Muscle of back (tissue), 13 donors: ENCODE measurements at places on chromosomes 2 and 18. TPM values are rescaled to one million over a fixed set of nuclear protein-coding genes. Genes with fewer than 3 reads are reported as not detected.

- DNase-seq: no peak
Measured at GRCh38 chr18:78776706-78777285, 202.8 kb upstream of the SALL3 start.

DNA sequence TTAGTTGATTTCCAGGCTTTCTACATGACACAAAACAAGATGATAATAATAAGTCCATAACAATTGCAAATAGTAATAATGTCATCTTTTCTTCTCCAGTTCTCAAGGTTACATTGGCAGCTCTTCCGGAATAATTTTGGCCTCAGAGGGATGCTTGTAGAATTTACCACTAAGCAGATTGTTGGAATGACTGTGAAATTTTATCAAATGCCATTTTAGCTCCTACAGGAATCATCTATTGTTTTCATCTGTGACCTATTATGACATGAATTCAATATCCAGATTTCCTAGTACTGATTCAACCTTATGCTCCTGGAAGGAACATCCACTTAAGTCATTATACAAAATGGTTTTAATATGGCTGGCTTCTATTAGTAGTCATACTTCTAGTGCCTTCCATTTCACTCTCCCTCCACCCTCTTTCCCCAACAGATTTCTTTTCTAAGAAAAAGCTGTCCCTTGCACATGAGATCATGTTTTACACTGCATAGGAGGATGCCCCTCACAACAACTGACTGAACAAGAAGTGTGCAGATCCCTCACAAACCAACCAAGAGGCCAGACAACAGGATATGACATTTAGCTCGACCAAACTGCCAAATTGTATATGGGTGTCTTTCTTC, 200.0 kb downstream of the DNER start:
- DNase-seq: peak; percentile 81

DNA sequence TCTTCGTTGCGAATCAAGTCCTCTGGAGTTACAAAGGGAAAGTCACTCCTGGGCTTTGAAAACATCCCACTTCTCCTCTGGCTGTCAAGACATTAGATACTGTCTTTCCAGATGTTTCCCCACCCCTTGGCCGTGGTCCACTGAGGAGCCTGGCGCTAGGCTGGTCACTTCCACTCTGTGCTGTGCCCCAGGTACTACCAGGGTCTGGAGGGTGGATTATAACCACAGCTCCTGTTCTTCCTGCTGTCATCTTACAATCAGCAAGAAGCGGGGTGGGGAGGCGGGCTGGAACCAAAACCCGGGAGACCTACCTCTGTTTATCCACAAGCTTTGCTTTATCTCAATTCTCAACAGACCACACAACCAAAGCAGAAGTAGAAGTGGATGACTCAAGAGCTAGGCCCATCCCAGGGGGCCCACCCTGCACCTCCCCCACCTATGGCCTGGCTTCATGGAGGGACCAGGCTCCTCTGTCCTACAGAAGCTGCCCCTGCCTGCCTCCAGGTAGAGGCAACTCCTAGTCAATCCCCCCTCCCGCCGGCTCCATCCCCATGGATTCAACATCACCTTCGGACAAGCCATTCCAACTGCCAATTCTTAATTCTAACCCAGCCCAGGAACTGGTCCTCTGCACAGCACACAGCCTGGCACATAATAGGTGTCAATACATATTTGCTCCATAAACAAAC, 17.8 kb downstream of the SMAD7 start:
- no peak for DNase-seq

- DNase-seq: peak; percentile 80
Measured at GRCh38 chr2:54176577-54176976, 61.2 kb downstream of the ACYP2 start.

The TRIM43 gene
- polyA plus RNA-seq: 0.11 TPM

DNA sequence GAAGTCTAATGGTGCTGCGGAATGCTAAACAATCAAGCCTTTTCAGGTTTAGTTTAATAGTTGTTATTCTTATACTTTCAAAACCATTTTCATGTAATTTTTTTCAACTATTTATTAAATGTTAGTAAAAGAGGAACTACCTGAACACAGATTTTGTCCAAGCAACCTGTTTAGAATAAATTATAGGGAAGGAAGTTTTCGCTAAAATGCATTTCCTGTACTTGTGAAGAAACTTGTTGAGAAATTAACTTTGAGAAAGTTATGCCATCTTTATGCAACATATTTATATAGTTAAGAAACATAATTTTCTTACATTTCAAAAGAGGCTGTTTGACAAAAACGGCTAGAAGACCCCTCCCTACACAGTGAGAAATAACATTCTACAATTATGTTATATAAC, 16.6 kb downstream of the MAP4K4 start:
- no peak for DNase-seq

DNA sequence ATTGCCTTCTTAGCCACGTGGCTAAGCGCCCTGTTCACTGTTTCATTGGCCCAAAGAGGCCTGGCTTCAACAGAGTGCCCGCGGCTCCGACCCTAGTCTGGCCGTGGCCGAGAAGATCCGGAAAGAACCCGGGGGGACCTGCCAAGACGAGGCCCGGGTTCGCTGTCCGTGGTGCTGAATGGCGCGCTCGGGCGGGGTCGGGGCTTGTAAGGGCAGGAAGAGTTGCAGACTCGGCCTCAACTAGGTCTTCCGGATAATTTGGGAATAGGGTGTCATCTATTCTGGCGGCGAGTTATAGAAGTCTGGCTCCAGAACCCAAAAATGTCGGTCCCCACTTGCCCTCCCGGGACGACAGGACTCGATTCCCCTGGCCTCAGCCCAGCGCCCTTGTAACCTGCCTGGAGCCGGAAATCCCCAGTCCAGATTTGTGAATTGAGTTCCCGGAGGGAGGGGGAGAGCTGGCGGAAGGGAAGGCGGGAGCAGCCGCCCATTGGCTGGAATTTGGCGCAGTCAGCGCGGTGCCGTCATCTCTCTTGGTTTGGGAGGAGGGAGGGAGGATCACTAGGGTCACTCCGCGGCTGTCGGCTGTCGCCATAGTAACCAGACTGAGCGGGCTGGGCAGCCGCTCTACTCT, 3.5 kb downstream of the CDK5R2 start:
- DNase-seq: peak; percentile 47
